ENCODE measurements at places on chromosomes 2 and 18.

GRCh38 chr2:62266433-62267038 is 70.6 kb downstream of the B3GNT2 start:
- no peak for DNase-seq

DNA sequence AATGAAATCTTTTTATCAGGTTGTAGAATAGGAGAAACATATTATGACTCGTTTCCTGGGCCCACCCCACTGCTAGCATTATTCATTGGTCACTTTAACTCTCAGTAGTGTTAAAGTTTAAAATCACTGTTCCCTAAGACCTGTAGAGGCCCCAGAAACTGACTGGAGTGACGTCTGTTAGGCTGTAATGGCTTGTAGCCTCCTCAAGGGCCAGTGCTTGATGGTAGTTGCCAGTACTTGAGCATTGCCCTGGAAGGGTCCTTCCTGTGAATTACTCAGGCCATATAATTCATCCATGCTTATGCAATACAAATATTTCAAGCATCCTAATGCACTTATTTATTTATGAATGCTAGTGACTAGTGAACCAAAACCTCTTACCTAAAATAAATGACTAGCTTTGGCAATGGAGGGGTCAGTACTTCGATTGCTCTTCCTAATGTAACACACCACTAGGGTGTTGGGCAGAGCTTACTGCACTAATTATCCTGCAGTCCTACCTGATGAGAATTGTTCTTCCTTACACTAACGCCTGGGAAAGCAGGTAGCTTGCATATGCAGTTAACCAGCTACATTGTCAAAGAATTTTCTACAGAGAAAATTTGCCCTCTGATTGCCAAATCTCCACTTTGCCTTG is 31.2 kb downstream of the ARHGAP25 start:
- no peak for DNase-seq

- DNase-seq: no peak
These were observed 2.0 kb downstream of the SRSF7 start for GRCh38 chr2:38748943-38749804.

- DNase-seq: no peak
These were observed 7.3 kb downstream of the CCDC121 start for GRCh38 chr2:27621524-27621923.

- DNase-seq: no peak
These were observed 1.5 kb downstream of the EXOC6B start for GRCh38 chr2:72824224-72824842.

Data from body of pancreas (tissue), 4 donors.